ENCODE measurements at places on chromosomes 4 and X.
A peak's percentile ranks its signal among the peaks of the same experiment; 100 is the strongest.

GRCh38 chr4:77344784-77345183 lies 187.8 kb downstream of the CCNG2 start:
- no peaks in the 10 kb centered on the region for H3K4me1 ChIP-seq
- no peaks in the 10 kb centered on the region for H3K27me3 ChIP-seq
- no peak overlapping the region for H3K27ac ChIP-seq

- H3K4me3 ChIP-seq = no peak overlapping the region
- H3K27me3 ChIP-seq = no peaks in the 10 kb centered on the region
- H3K36me3 ChIP-seq = no peaks in the 10 kb centered on the region
- H3K27ac ChIP-seq = no peak overlapping the region
- no peak for DNase-seq
Observed at GRCh38 chr4:41611124-41611838, 73.3 kb downstream of the LIMCH1 start.

GRCh38 chrX:74779175-74779574 lies 146.1 kb downstream of the NEXMIF start:
- H3K27me3 ChIP-seq = no peaks in the 10 kb centered on the region
- no peak overlapping the region for H3K27ac ChIP-seq
- H3K4me1 ChIP-seq = no peaks in the 10 kb centered on the region
- no peaks in the 10 kb centered on the region for H3K36me3 ChIP-seq
- H3K4me3 ChIP-seq = no peak overlapping the region

DNA sequence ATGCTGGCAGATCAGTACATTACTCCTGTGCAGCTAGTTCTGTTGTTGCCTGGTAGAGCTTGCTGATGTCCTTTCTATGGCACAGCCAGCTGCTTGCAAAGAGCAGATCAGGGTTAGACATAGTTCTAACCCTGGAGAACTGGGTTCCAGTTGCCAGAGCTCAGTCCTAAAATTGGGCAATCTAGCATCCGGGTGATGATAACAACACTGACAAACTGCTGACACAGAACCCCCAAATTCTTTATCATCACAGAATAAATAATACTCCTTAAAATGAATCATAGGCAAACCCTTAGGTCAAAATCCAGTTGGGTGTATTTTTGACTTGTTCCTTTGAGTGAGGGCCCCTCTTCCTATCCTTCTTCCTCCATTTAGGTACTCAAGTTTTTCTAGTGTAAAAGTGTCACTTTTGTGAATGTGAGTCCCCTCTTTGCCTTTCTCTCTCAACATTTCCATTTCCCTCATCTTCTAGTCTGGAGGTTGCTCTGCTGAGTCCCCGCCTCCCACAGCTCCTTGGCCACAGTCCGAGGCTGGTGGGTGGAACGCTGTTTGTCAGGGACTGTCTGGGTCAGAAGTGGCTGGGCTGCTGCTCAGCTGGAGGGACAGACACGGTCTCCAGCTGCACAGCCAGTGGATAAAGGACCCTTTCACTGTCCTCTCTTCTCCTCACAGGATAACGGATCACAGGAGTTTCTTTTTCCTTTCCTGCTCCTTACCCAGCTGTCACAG lies 93.6 kb upstream of the RASGEF1B start:
- no peak for DNase-seq
- H3K4me1 ChIP-seq = no peaks in the 10 kb centered on the region
- H3K27ac ChIP-seq = no peak overlapping the region
- no peaks in the 10 kb centered on the region for H3K27me3 ChIP-seq
- H3K4me3 ChIP-seq = no peak overlapping the region
- no peaks in the 10 kb centered on the region for H3K36me3 ChIP-seq

- H3K36me3 ChIP-seq = no peaks in the 10 kb centered on the region
- no peaks in the 10 kb centered on the region for H3K4me1 ChIP-seq
- H3K27me3 ChIP-seq = no peaks in the 10 kb centered on the region
- H3K4me3 ChIP-seq = no peak overlapping the region
Observed at GRCh38 chrX:97119474-97120109, 235.9 kb downstream of the RPA4 start.

GRCh38 chr4:182188622-182189021 lies 54.6 kb upstream of the TENM3 start:
- no peak overlapping the region for H3K4me3 ChIP-seq
- H3K27me3 ChIP-seq = no peaks in the 10 kb centered on the region
- H3K4me1 ChIP-seq = peaks cover 9% of the 10 kb centered on the region
- H3K36me3 ChIP-seq = no peaks in the 10 kb centered on the region
- no peak overlapping the region for H3K27ac ChIP-seq

DNA sequence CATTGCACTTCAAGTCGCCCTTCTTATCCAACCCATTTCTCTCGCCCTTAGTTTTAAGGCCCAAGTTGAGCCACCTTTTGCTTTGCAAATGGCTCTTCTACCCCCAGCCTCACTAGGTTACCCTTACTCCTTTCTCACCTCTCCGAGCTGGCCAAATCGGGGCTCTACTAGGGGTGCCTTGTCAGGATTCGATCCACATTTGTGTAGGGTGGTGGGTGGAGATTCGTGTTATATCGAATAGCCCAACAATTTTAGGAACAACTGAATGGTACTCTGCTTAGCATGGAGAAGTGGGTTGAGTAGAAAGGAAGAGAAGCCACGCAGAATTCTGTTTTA lies 3.5 kb downstream of the SLIT2 start:
- no peaks in the 10 kb centered on the region for H3K27me3 ChIP-seq
- no peak for DNase-seq
- H3K4me3 ChIP-seq = no peak overlapping the region
- H3K4me1 ChIP-seq = peaks cover 7% of the 10 kb centered on the region
- H3K27ac ChIP-seq = no peak overlapping the region
- no peaks in the 10 kb centered on the region for H3K36me3 ChIP-seq

DNA sequence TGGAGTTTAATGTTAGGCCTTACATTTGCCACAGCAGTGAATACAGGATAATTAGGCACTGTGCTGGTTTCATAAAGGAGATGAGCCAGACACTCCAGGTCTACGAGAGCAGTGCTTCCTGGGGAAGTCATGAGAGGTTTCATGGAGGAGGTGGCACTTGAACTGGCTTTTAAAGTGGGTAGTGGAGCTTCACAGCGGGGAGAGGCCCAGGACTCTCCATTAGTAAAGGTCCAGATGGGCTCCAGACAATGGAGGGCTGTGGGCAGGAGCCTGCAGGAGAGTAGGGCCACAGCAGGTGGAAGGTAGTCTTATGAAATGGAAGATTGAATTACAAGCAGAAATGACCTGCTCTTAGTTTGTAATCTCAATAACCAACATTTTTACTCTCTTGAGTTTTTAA lies 29.0 kb downstream of the CLDN22 start:
- peaks cover 28% of the 10 kb centered on the region for H3K36me3 ChIP-seq
- no peaks in the 10 kb centered on the region for H3K27me3 ChIP-seq

GRCh38 chrX:155611302-155611701 lies 1.4 kb downstream of the TMLHE start:
- H3K27ac ChIP-seq = peak overlapping the region; percentile 96
- H3K4me3 ChIP-seq = peak overlapping the region; percentile 85
- no peaks in the 10 kb centered on the region for H3K36me3 ChIP-seq
- no peak for DNase-seq
- no peaks in the 10 kb centered on the region for H3K27me3 ChIP-seq
- 0 out of 3 replicates have a peak, but pooled peaks cover 2% of the 10 kb centered on the region for H3K4me1 ChIP-seq

- no peak overlapping the region for H3K27ac ChIP-seq
- no peaks in the 10 kb centered on the region for H3K27me3 ChIP-seq
- DNase-seq = no peak
- no peak overlapping the region for H3K4me3 ChIP-seq
- peaks cover 15% of the 10 kb centered on the region for H3K36me3 ChIP-seq
- peaks cover 17% of the 10 kb centered on the region for H3K4me1 ChIP-seq
Observed at GRCh38 chrX:71581210-71581609, 3.0 kb downstream of the GCNA start.

- H3K4me1 ChIP-seq = no peaks in the 10 kb centered on the region
- H3K27me3 ChIP-seq = no peaks in the 10 kb centered on the region
- no peaks in the 10 kb centered on the region for H3K36me3 ChIP-seq
- peak; percentile 45 for DNase-seq
- no peak overlapping the region for H3K4me3 ChIP-seq
Observed at GRCh38 chr4:5804656-5805055, 88.2 kb downstream of the CRMP1 start.

- no peak overlapping the region for H3K4me3 ChIP-seq
- no peaks in the 10 kb centered on the region for H3K27me3 ChIP-seq
- DNase-seq = no peak
- no peaks in the 10 kb centered on the region for H3K4me1 ChIP-seq
Observed at GRCh38 chr4:126895988-126896570, 736.7 kb upstream of the INTU start.

- peak; percentile 24 for DNase-seq
- no peak overlapping the region for H3K27ac ChIP-seq
- H3K4me3 ChIP-seq = no peak overlapping the region
- H3K36me3 ChIP-seq = no peaks in the 10 kb centered on the region
- no peaks in the 10 kb centered on the region for H3K27me3 ChIP-seq
Observed at GRCh38 chrX:130260316-130260715, 8.4 kb downstream of the ZNF280C start.

DNA sequence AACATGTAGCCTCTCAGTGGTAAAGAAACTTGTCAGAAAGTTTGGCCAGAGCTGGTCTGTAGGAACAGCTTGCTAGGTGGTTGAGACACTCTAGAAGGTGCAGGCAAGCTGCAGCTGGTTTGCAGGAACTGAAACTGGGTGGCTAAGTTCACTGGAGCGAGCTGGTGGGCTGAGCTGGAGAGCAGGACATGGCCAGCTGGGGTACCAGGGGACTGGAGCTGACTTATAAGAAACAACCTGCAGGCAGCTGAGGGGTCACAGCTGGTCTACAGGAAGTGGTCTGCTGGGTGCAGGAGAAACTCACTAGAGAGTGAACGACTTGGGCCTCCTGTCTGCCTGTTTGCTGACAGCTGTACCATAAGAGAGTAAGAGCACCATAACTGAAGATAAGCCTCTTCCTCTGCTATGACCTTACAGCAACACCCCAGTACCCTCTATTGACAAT lies 157.1 kb upstream of the LNX1 start:
- no peak for DNase-seq
- H3K36me3 ChIP-seq = no peaks in the 10 kb centered on the region

- no peaks in the 10 kb centered on the region for H3K36me3 ChIP-seq
- no peak for DNase-seq
- no peak overlapping the region for H3K27ac ChIP-seq
- no peaks in the 10 kb centered on the region for H3K4me1 ChIP-seq
Observed at GRCh38 chrX:14932136-14932535, 58.9 kb downstream of the MOSPD2 start.

DNA sequence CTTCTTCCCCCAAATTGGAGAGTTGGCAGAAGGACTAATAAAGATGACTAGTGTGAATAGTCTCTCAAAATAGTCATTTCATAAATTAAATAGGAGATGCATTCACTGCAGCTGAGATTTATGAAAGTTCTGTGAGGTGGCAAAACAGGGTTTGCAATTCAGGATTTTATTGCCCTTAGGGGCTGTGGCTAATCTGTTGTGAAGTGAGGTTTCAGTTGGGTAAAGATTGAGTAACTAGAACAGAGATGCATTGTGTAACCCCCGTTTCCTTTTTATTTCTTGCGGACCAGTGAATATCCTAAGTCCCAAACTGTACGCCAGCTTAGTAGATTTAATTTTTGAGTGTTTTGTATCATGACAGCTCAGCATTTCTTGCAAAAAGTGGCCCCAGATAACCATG lies 16.2 kb upstream of the SCRG1 start:
- no peaks in the 10 kb centered on the region for H3K27me3 ChIP-seq
- no peak overlapping the region for H3K4me3 ChIP-seq
- H3K27ac ChIP-seq = no peak overlapping the region
- DNase-seq = no peak

DNA sequence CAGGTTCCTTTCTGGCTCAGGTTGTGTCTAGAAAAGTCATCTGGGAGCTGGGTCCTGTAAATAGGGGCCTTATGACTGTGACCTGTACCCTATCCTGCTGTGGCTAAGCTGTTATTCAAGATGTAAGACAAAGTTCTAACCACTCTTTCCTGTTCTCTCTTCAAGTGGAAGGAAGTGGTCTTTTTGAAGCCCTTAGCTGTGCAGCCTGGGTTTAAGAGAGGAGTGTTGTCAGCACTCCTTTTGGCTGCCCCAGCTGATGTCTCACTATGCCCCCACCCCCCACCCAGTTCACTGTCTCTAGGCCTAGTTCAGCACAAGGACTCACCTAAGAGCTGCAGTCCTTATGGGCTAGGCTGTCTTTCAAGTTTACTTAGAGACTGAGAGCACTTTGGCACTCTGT lies 1069.5 kb downstream of the FAM133A start:
- H3K27ac ChIP-seq = no peak overlapping the region
- no peak overlapping the region for H3K4me3 ChIP-seq

- no peak overlapping the region for H3K4me3 ChIP-seq
- no peaks in the 10 kb centered on the region for H3K4me1 ChIP-seq
- H3K27me3 ChIP-seq = peaks cover 7% of the 10 kb centered on the region
- no peak overlapping the region for H3K27ac ChIP-seq
Observed at GRCh38 chr4:139625482-139625881, 40.1 kb upstream of the MGST2 start.

DNA sequence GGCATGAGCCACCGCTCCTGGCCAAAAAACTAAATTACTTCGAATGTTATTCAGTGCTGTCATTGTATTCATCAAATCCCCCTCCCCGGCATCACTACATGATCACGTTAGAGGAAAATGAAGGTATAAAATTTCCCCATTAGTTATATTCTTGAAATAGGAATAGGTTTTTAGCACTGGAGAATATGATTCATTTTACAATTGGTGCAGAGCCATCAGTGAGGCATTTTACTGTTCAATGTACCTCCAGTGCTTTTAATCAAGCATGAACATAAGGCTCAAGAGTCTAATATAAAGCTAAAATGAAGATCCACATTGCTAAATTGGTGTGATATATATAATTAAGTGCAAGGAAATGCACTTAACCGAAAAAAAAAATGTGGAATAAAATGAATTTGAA lies 18.3 kb downstream of the KLF3 start:
- DNase-seq = no peak
- no peaks in the 10 kb centered on the region for H3K27me3 ChIP-seq
- no peak overlapping the region for H3K4me3 ChIP-seq

DNA sequence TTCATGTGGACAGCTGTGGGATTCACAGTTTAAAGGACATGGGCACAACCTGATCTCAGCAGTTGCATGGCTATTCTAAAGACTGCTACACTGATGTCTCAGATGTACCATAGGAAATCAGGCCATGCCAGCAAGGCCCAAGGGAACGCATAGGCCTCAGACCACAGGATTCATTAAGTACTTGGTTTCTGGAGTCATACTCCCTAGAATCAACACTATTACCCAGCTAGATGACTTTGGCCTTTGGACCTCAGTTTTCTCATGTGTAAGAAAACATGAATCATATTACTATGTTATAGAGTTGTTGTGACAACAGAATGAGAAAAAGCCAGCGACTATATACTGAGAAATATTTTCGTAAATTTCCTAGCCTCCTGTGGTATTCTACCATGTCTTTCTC lies 67.9 kb downstream of the NHS start:
- no peak overlapping the region for H3K27ac ChIP-seq
- H3K36me3 ChIP-seq = no peaks in the 10 kb centered on the region
- no peaks in the 10 kb centered on the region for H3K27me3 ChIP-seq
- H3K4me3 ChIP-seq = no peak overlapping the region

GRCh38 chr4:1122505-1122904 lies 9.1 kb upstream of the RNF212 start:
- no peaks in the 10 kb centered on the region for H3K36me3 ChIP-seq
- no peak for DNase-seq
- H3K27ac ChIP-seq = no peak overlapping the region
- H3K4me3 ChIP-seq = no peak overlapping the region
- peaks cover 4% of the 10 kb centered on the region for H3K27me3 ChIP-seq

- H3K36me3 ChIP-seq = no peaks in the 10 kb centered on the region
- peaks cover 15% of the 10 kb centered on the region for H3K27me3 ChIP-seq
- no peak for DNase-seq
- H3K4me1 ChIP-seq = peaks cover 4% of the 10 kb centered on the region
- no peak overlapping the region for H3K27ac ChIP-seq
- no peak overlapping the region for H3K4me3 ChIP-seq
Observed at GRCh38 chr4:110480031-110480549, 4.1 kb downstream of the ENPEP start.

- H3K4me3 ChIP-seq = no peak overlapping the region
- H3K4me1 ChIP-seq = no peaks in the 10 kb centered on the region
- H3K36me3 ChIP-seq = no peaks in the 10 kb centered on the region
- DNase-seq = no peak
- H3K27me3 ChIP-seq = no peaks in the 10 kb centered on the region
Observed at GRCh38 chr4:66372706-66373105, 702.4 kb upstream of the EPHA5 start.

Data from K562 (cell line).